Iris pigment epithelial cell (primary cell): ENCODE measurements at places on chromosomes 2 and 18.
A peak's percentile ranks its signal among the peaks of the same experiment; 100 is the strongest.

- DNase-seq = no peak
Measured at GRCh38 chr2:207835805-207836204, 66.1 kb upstream of the FZD5 start.

GRCh38 chr2:121690095-121690494 is 40.8 kb upstream of the CLASP1 start:
- no peak for DNase-seq

GRCh38 chr2:67457699-67458098 is 60.6 kb downstream of the ETAA1 start:
- DNase-seq = no peak

DNA sequence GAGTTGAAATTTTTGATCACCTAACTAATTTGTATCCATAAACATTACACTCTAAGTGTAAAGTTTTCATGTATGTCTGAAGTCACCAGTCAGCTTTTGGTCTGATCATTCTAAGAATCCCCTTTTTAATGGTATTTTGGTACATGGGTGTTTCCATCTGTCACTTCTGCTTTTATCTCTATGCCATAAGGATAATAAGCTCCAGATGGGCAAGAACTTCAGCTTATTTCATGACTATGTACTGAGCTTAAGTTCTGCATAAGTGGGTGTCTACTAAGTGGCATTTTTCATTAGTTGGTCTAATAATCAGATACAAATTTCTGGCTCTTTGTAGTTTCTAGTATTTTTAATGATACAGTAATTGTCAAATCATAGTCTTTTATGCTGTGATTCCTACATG is 20.4 kb downstream of the UBXN4 start:
- DNase-seq = no peak

GRCh38 chr2:144471305-144472045 is 48.4 kb downstream of the ZEB2 start:
- no peak for DNase-seq

DNA sequence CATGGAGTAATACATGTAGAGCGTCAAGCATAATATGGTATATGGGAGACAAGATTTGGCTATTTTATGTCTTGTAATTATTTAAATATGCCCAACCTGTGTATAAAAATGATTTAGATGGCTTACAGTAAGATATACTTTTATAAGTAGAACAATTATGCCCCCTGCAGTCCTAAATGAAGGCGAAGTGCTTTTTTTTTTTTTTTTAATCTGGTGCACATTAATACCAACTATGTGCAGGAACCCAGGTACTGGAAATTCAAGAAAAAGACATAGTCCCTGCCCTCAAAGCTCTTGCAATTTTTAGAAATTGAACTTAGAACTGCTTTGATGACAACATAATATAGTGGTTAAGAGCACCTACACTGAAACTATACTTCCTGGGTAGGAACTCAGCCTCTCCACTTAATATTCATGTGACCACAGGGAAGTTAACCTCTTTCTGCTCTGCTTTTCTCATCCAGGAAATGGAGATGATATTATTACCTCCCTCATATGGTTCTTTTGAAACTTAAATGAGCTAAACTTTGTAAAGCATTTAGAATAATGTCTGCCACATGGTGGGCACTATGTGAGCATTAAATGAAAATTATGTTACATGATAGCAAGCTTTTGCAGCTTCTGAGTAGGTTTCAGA is 38.1 kb downstream of the AFTPH start:
- DNase-seq = peak; percentile 17
